Fibroblast of lung (primary cell): ENCODE measurements at places on chromosomes 11 and 22.

DNA sequence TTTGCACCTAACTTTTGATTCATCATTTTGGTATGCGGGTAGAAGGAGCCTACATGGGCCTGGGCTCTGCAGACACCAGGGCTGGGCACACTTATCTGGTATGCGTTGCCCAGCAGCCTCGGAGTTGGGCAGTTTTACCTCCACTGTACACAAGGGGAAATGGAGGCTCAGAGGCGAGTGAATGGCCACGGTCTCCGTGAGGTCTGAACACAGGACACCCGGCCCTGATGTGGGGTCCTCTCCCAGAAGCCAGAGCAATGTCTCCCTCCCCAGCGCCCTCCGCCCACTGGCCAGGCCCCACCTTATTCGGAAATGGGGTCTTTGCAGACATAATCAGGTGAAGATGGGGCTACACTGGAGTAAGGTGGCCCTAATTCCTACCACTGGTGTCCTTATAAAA lies 43.7 kb downstream of the OSBPL5 start:
- DNase-seq = no peak

GRCh38 chr11:31792456-31792855 lies 18.7 kb downstream of the PAX6 start:
- no peak for DNase-seq

- no peak for DNase-seq
Measured at GRCh38 chr22:43275545-43276317, 67.4 kb downstream of the SCUBE1 start.

- DNase-seq = peak; percentile 11
Measured at GRCh38 chr11:122627745-122628144, 27.8 kb upstream of the UBASH3B start.

- no peak for DNase-seq
Measured at GRCh38 chr11:72241291-72241781, 2.6 kb downstream of the PHOX2A start.

- no peak for DNase-seq
Measured at GRCh38 chr11:126832387-126832786, 168.2 kb downstream of the KIRREL3 start.

DNA sequence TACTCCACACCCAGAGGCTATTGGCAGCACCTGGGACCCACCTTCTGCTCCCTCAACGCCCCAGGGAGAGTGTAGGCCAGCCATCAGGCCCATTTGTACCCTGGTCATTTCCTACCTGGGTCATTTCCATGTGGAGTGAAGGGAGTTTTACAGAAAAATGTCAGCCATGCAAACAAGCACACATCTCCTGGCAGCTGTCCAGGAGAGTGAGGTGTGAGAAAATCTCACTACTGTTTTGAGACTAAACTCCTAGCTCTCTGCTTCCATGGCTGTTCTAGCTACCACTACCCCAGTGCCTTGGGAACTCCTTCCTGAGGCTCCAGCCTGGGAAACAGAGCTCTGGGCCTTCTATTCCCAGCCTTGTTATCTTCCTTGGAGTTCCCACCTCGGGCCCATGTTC lies 2.8 kb upstream of the TMPRSS13 start:
- DNase-seq = no peak

GRCh38 chr11:61077936-61078335 lies 24.4 kb upstream of the CD5 start:
- no peak for DNase-seq

DNA sequence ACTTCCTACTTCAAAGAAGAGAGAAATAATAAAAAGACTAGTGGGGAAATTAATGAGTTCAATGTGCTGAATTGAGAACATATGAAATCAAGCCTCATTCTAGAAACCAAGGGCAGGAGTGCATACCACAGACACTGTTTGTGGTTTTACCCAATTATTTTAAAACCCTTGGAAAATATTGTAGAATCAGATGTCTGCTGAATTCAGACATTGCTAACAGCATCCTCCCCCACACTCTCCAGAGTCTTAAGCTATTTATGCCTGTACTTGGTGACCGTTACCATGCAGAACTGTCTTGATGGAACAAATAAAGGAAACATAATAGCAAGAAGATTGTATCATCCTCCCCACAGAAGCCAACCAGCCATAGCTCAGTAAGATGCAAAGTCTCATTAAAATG lies 850.1 kb downstream of the NTM start:
- DNase-seq = peak; percentile 2

GRCh38 chr11:105206633-105207032 lies 67.1 kb upstream of the CARD18 start:
- DNase-seq = peak; percentile 2
